ENCODE measurements at places on chromosomes 2 and 18.

DNA sequence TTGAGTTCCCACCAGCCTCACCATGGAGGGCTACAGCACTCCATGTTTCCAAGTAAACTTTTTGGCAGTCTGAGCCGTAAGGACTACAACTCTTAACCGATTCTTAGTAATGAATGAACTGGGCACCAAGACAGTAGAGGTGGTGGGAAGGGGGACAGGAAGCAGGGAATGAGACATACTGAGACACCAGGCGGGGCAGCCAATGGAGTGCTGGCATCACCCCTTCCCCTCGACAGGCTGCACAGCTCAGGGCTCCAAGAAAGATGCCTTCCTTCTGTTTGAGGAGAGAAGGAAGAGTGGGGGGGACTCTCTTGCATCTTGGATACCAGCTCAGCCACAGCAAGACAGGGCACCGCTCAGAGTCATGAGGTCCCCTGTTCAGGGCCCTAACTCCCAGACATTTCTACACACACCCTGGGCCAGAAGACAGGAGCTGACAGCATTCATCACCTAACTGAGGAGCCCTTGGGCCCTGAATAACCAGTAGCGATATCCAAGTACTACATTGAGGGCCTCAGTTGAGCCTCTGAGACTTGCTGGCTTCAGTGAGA is 45.2 kb downstream of the USP34 start:
- ATAC-seq = no peak

DNA sequence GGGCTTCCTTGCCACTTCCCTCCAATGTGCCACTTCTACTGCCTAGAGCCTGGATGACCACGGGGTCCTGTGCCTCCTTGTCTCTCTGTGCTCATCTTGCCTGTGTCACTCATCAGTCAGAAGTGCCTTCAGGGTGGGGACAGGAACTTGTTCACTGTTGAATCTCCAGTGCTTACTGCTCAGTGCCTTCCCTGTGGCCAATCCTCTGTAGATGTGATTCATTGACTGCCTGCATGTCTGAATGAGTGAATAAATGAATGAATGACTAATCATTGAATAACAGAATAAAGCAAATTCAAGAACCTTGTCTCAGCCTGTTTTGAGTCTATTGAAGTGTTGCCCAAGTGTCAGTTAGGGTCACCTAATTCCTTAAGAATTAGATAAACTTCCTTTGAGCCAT is 42.3 kb upstream of the FAM136A start:
- peak; percentile 93 for ATAC-seq

GRCh38 chr18:78918707-78919106 is 60.9 kb upstream of the SALL3 start:
- ATAC-seq = no peak

- ATAC-seq = peak; percentile 40
Observed at GRCh38 chr18:46917803-46918600, 600 bp downstream of the KATNAL2 start.

DNA sequence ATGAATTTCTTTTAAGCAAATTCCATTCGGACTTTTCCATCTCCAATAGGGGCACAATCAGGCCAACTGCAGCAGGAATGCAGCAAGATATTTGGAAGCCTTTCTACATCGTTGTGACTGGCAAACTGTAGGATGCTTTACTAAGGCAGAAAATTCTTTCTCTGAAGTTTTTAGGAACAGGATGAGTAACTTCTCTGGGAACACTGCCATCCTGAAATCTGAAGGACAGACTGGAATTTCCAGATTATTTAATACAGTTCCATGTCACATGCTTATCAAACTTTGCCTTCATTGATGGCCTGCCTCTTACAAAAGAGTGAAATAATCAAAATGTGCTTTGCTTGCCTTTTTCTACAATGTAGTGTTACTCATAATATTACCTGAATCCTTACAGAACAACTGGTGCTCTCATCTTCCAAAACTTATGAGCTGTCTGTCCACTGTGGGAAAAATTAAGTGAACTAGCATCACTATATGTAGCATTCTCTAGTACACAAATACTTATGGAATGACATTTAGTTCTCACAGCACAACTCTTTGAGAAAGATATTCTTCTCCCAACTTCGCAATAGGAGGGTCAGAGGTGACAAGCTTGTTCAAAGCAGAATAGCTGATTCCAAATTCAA is 32.0 kb upstream of the MAP2 start:
- ATAC-seq = no peak

DNA sequence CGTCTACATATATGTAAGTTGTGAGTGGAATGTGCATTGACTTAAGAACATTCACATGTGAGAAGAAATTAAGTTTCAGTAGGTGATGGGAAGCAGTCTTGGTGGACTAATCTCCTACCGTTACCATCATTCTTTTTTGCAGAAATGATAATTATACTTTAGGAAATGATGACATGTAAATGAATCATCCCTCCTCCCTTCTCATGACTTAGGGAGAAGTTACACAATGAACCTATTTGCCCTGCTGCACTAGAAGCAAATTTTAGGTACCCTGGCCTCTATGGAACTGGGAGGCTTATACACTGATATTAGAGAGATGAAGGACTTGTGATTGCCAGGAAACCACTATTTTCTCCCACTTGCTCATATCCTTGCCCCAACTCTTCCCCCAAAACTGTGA is 214.2 kb downstream of the CALCRL start:
- ATAC-seq = no peak

DNA sequence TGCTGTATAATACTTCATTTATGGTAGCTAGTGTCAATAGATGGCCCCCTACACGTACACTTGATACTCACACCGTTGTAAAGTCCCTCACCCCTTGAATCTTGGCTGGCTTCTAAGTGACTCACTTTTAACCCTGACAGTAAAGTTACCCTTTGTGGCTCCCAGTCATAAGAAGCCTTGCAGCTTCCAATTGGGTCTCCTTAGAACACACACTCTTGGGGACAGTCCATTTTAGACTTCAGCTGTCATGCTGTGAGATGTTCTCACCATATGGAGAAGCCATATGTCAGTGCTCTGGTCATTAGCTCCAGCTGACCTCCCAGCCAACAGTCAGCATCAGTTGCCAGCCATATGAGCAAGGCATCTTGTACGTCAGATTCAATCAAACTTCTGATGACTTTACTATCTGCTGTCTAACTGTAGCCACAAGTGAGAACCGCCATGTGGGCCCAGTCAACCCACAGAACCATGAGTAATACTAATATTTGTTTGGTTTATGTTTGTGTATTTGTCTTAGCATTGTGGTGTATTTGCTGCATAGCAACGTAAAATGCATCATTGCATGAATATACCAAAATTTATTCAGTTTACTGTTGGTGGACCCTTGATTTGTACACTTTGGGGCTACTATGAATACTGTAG is 68.3 kb downstream of the PTPN4 start:
- no peak for ATAC-seq

GRCh38 chr18:10232062-10232461 is 222.4 kb upstream of the APCDD1 start:
- no peak for ATAC-seq

DNA sequence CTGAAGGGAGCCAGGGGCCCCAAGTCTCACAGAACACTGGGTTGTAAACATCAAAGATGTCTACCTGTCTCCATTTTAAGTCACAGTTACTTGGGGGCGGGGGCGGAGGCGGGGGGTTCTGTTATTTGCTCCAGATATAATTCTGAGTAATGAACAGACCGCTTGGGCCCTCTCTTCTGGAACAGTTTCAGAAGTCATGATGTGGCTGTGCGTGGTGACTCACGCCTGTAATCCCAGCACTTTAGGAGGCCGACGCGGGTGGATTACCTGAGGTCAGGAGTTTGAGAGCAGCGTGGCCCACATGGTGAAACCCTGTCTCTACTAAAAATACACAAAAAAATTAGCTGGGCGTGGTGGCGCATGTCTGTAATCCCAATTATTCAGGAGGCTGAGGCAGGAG is 157.9 kb upstream of the APCDD1 start:
- ATAC-seq = no peak

- ATAC-seq = peak; percentile 69
Observed at GRCh38 chr2:191728750-191729624, 51.1 kb downstream of the NABP1 start.

DNA sequence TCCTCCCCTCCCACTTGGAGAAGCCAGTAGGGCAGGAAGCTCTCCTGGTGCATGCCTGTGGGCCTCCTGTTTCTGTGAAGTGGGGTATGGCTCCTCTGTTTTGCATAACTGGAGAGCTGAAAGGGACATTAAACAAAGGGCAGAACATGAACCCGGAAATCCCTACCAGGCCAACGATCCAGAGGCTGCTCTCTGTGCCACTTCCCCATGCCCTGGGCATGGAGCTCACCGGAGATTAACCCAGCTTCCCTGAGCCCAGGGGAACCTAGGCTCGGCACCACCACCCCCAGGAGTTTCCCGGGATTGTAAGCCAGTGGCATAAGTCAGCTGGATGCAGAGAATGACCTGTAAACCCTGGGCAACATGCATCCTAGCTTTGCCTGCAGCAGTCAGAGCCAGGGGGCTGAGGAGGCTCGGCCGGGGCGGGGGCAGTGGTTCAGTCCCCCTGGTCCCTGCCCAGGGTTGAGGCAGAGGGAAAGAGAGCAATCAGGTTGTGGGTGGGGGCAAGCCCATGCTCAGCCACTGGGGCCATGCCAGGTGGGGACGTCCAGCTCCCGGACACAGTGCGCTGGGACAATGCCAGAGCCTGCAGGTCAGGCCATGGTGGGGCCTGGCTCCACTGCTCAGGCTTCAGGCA is 49.5 kb downstream of the TIMM21 start:
- ATAC-seq = no peak

GRCh38 chr18:64202863-64203262 is 54.0 kb upstream of the LINC00305 start:
- ATAC-seq = no peak

DNA sequence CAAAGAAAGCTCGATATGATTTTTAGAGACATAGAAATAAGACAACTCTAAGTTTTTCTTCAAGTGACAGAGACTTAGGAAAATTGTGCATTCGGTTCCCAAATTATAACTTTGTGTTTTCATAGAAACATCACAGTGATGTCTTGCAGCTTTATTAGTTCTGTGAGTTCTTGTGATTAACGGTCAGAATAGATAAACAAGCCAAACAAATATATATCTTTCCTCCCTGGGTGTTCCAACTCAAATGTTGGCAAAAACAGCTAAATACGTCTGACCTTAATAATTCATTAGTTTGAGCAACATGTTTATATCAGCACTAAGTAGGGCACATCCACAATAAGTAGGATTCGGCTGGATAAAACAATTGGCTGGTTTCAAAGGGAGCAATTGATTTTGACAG is 47.6 kb downstream of the DTNA start:
- no peak for ATAC-seq

DNA sequence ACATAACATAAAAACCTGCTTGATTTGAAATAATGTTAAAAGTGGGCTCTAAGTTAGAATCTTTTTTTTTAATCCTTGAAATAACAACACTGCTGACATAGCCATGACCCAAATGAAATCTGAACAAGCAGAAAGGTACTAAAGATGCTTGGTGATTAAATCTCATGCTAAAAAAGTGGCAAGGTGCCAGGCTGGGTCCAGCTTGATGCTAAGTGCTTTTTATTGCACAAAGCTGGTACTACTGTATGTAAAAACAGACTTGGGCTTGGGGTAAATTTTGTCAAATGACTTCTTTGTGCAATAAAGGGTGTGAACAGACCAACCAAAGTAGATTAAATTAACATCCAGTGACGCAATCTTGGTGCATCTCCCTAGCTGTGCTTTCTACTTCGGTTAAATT is 13.4 kb downstream of the BCL11A start:
- ATAC-seq = no peak

DNA sequence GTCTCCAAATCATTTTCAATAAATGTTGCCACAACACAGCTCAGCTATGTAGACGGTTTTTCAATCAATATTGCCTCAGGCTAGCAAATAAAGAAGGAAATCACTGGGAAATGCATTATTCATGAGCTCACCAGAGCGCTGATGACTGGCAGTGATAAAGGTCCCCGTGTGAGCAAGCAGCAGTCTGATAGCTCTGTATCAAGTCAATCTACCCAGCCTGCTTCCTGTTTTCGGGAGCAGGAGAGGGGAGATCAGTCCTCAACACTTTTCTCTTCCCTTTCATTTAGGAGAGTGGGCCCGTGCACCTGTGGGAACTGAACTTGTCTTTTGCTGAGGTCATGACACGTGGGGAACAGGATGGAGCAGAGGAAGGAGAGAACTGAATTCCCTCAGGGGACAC is 253.9 kb upstream of the SIX2 start:
- peak; percentile 75 for ATAC-seq

DNA sequence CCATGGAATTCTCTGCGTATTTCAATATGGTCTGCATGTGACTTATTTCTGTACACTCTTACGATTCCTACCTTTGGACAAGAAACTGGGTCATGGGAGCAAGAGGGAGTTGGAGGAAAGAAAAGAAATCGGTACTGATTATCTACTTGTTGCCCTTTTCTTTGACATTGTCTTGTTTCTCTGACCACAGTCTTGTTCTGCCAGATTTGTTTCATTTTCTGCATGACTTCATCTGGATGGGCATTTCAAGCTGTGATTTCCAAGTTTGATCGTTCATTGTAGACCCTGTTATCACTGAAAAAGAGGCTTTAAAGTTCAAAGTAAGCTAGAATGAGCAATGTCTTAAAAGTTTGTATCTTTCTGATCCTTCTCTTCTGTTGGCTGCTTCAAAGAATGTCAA is 2186.3 kb upstream of the CELF4 start:
- no peak for ATAC-seq

- ATAC-seq = no peak
Observed at GRCh38 chr18:70256184-70256583, 32.7 kb upstream of the SOCS6 start.

DNA sequence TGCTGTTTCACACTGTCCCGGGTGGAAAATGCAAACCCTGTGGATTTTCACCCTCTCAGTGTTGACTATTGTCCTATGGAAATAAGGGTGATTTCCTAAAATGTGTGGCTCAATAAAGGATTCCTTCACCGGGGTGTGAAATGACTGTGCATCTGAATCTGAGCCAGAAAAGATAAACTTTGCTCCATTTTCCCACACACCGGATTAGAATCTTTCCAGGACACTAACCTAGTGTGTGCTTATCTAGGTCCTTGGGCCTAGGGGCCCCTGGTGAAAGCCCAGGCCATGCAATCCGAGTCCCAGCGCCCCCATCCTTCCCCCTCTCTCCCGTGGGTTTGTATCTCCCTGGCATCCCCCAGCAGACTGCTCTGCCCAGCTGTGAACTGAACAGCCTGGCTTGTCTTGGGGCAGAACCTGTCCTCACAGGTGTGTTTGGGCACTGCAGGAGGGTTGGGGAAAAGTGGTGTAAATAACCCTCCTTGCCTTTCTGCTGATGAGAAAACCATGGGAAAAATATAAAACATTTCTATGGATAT is 17.3 kb downstream of the KLHL29 start:
- ATAC-seq = no peak

DNA sequence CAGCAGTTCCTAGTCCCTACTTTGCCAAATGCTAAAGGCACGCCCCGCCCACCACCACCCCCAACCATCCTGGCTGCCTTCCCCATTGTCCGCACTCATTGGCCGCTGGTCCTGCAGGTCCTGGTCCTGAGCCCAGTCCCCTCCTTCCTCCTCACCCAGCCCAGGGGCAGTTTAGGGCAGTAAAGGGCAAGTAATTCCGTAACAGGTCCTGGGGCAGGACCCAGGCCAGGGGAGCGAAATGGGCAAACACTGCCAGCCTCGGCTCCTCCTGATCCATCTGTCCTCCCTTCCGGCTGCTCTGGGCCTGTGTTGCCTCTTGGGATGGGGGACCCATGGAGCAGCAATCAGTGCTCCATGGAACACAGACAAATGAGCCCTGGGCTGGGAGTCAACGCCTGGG is 6.1 kb downstream of the ADCY3 start:
- ATAC-seq = no peak
